ENCODE measurements at places on chromosomes 6 and 20.

DNA sequence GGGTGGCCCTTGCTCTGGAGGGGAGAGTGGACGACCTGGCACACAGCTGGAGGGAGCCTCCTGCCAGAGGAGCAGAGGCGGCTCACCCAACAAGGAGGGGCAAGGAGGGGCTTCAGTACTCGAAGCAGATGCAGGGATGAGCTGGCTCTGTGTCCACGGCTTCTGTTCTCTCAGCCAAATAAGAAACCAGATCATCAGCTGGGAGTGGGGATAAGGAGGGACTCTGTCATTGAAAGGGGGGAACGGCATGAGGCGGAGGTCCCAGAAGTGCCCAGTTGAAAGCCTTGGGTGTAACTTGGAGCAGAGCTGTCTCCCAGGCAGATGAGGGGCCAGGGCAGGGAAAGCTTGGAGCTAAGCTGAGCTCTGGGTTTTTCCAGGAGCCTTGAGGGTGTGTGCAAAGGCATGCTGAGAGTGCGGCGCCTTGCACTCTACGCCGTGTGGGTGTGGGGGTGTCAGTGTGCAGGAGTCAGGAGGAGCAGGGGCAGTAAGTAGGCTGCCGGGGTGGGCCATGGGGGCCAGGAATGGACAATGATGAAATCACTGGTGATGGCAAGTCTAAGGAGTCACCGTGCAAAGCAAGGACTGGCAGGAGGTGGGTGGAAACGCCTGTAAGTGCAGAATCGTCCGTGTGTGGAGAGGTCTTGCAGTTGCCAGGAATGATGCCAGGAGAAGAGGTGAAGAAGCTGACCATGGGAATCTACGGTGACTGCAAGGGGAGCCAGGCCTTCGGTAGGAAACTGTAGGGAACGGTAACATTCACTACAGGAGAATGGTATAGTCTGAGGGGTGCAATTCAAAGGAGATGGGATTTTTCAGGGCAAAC is 85.4 kb upstream of the FOXQ1 start:
- no peak for DNase-seq

- DNase-seq: no peak
Measured at GRCh38 chr6:55664591-55665587, 85.9 kb upstream of the HMGCLL1 start.

GRCh38 chr6:103769431-103769830 is 1090.3 kb downstream of the HACE1 start:
- no peak for DNase-seq

DNA sequence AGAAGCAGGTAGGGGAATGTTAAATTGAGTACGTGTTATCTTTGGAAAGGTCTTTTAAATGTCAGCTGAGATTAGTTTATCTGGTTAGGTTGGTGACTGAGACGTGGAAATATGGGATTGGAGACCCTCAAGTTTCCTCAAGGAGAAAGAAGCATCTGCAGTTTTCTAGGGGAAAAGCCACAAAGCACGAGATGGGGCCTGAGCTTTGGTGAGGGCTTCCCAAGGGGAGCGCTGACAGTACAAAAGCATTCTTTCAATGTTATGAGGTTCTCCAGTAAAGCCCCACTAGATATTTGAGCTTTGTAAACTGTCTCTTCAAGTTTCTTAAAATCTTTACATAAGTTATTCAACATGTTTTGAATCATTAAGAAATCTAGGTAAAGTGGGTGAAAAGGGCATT is 19.6 kb upstream of the HS3ST5 start:
- DNase-seq: no peak

DNA sequence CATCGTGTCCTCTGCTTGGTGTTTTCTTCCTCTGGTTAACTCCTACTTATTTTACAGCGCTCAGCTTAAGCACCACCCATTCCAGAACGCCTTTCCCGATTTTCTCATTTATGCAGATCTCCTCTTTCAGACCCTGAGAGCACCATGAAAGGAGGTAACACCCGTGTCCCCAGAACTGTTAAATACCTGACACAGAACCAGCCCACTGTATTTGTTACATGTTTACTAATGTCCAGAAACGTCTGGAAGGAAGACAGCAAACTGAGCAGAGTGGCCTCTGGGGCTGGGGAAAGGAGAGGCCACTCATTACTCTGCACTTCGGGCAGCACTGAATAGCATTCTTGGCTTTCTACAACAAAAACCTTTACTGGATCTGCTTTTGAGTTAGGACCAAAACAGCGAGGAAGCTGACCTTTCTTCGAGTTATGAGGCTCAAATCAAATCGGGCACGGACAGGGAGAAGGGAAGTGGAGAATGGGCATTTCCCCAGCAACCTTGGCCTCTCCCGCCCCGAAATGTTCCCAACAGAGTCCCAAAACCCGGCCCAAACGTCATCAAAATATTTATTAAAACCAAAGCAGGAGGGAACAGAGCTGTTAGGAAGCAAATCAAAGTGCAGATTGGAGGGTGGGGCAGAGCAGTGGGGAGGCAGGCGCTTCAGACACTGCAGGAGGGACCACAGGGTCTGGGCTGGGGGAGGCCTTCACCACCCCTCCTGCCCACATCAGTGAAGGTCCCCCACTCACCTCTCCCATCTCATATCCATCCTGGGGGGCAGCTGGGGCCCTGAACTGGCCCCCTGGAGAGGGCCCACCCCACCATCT is 1.1 kb upstream of the NECAB3 start:
- DNase-seq: no peak

DNA sequence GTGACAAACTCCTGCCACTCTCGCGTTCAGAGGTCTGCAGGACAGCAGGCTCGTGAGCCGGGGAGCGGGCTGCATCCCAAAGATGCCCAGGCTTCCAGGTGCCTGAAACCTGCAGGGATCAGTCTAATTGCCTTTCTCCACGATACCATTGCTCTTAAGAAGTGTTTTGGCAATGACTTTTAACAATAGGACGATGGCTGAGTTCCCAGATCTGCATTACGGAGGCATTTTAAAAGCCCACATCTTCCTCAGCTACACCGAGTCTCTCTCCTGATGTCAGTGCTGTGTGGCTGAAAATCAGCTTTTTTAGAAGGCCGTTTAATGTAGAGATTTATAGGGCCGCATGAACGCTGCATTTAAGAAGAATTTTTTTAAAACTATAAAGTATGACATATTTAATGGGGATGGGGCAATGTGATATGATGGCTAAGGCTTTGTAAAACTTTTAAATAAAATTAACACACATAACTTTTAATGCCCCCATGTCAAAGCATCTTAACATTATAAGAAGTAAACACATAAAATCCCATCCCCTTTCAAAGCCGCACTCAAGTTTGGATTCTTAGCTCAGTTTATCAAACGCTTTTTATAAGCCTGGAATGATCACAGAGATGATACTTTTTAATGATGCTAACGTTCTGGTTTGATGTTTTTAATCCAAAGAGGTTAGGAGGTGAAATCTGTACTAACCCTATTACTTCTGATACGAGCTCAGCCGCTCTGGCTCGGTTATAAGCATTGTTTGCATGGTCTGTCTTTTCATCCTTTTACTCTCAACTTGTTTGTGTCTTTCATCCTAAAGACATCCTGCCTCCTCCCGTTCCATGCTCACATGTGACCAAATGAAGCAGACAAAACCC is 386.0 kb downstream of the SMOC2 start:
- no peak for DNase-seq

GRCh38 chr20:23918101-23918862 is 38.7 kb upstream of the CST5 start:
- DNase-seq: no peak

DNA sequence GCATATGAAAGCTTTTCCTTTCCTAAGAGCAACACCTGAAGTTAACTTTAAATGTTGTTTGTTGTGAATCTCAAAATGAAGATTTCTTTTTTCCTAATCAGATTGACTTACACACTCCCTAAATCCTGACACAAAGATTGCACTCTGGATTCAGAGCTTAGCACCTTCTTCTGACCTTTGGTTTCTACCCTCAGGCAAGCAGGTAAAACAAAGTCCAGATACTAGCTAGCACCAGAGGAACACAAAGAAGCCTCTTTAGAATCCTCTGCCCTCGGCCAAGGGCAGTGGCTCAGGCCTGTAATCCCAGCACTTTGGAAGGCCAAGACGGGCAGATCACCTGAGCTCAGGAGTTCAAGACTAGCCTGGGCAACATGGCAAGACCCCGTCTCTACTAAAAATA is 14.5 kb downstream of the SERAC1 start:
- DNase-seq: no peak

GRCh38 chr6:73942592-73943186 is 246.7 kb downstream of the CD109 start:
- no peak for DNase-seq

- DNase-seq: no peak
Measured at GRCh38 chr6:83062225-83062624, 3.4 kb downstream of the UBE3D start.

- no peak for DNase-seq
Measured at GRCh38 chr20:52268184-52268749, 76.7 kb upstream of the ZFP64 start.

DNA sequence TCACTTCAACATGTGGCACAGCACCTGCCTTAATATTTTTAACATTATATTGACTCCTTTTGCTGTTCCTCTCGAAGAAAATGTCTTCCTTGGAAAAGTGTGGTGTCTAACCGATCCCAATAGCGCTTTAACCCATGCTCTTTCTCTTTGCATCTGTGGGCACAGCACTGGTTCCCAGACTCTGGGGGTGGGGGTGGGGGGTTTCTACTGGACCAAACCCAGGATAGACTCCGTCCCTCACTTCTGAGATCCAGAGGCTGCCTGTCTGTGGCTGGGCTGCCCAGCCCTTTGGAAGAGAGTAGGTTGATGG is 3.9 kb upstream of the ZNF292 start:
- no peak for DNase-seq

- DNase-seq: peak; percentile 55
Measured at GRCh38 chr6:109690373-109690736, 647 bp downstream of the AK9 start.

DNA sequence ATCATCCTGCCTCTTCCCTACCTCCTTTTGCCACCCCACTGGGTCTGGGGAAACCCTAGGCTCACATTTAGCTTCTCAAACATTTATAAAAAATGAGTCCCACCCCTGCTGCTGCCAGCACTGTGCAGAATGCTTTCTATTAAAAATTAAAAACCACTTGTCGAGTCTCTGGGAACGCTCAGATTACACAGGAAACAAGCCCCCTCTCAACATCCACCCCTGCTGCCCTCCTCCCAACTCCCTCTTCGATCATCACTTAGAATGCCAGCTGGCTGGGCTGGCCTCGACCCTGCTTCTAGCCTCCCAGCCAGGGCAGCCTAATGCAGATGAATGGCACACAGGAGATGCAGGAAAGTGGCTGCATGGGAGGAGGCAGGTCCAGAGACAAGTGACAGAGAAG is 75.8 kb downstream of the CDH22 start:
- DNase-seq: no peak

GRCh38 chr6:9745966-9746365 is 668.9 kb downstream of the TFAP2A start:
- no peak for DNase-seq

DNA sequence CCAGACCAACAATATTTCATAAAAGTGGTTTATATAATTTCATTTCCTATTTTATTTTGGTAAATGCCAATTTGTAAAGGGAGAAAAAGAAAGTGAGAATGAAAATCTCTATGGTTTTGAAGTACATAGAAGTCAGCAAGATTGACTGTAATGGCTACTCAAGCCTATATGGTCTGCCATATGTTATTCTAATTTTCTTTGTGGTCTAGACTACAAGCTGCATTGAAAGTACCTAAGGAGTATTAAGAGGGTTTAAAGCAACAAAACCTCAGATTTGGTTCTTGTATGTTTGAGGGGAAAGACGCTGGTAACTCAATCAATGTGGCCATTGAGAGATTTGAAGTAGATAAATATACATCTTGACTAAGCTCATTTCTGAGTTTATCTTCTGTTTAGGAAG is 193.5 kb upstream of the EYA4 start:
- no peak for DNase-seq

DNA sequence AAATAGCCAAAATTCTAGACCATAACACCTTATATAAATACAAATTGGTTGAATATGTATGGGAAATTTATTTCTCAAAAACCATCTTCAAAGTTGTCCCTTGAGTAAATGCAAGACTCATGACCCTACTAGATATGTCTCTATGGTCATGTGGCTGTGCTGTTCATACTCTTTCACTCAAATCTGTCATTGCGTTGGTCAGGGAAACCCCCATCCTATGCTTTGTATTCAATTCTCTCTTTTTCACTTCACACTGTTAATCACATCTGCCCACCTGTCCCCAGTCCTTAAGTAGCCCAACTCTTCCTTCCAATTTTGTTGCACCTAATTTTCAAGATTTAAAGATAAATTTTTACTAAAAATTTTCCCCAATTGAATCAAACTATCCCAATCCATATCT is 51.0 kb downstream of the RPS12 start:
- DNase-seq: no peak

DNA sequence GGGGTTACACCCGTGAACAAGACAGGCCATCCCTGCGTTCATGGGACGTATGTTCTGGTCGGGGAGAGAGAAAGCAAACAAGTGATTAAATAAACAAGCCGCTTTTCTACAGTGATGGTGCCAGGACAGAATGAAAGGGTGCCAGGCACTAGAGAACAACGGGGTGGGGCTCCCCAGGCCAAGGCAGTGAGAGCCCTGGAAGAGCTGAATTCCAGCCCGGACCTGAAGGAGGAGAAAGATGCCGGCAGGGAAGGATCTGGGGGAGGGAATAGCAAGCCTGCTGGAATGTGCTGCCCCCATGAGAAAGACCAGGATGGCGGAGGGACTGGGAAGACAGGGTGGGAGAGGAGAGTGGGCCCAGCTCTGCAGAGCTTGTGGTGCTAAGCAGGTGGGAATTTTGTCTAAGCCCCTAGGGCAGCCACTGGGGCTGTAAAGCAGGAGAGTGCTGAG is 7.5 kb downstream of the SNAI1 start:
- DNase-seq: no peak

DNA sequence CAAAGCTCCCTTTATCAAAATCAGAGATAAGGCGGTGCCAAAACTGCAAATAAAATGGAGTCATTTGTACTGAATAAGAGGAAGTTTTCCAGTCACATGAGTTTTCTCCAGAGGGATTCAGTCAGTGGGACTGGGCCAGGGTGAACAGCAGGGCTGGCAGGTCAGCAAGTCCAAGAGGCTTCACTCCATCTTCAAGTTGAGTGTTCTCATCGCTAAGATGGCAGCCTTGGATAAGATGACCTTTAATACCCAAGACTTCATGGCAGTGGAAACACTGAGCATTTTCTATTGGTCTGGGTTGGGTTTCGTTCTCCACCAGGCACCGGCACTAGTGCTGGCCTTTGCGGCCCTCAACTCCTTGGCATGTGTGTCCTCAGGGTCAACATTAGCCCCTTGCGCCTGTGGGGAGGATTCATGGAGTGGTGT is 29.3 kb upstream of the IGF2R start:
- no peak for DNase-seq

GRCh38 chr20:63127700-63128364 is 88.1 kb downstream of the YTHDF1 start:
- no peak for DNase-seq
